ENCODE measurements at places on chromosomes 5 and 9.

DNA sequence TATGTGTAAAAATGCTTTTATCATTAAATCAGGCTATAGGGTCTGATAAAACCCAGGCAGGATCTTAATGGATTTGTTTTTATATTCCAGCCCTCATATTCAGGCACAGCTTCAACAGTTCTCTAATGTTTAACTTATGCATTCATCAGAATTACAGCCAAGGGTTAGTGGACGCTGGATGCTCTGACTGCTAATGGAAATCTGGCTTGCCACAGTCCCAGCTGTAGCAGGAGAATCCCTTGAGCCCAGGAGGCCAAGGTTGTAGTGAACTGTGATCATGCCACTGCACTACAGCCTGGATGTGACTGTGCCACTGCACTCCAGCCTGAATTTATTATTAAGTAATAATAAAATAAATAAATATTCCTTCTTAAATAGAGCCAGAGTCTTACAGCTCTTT lies 98.0 kb downstream of the SLC25A46 start:
- no peak for DNase-seq

DNA sequence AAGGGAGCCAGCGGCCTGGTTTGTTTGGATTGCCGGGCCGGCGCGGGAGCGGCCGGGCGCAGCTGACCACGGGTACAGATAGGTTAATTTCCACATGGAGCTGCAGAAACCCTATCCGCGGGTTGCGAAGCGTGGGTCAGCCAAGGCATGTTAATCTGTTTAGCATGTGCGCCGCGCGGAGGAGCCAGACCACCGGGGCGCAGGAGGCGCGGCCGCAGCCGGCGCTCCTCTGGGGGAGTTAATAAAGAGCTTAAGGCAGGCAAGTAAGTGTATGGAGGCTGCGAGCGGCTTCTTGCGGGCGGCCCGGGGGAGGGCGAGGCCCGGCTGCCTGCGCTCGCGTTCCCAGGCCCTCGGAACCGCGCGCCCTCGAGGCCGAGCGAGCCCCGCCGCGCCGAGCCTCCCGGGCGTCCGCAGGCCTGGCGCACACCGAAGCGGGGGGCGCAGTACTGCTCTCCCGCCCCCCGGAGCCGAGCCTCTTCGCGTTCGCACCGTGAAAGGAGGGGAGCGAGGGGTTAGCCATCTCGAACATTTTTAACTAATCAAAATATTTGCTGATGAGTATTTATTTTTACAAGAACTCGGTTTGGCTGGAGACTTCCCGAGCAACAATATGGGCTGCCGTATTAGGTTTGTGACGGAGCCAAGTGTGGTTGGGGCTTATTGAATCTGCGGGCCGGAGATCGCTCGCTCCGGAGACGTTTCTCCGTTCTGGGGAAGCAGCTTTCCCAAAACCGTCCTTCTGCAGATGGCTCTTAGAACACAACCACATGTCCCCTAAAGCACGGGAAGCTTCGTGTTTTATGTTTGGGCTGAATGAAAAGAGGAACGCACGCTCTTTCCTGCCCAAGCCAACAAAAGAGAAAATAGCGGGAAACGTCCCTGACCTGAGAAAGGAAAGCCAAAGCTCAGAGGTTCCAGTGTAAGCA lies 28.8 kb downstream of the FOXD1 start:
- DNase-seq: no peak

DNA sequence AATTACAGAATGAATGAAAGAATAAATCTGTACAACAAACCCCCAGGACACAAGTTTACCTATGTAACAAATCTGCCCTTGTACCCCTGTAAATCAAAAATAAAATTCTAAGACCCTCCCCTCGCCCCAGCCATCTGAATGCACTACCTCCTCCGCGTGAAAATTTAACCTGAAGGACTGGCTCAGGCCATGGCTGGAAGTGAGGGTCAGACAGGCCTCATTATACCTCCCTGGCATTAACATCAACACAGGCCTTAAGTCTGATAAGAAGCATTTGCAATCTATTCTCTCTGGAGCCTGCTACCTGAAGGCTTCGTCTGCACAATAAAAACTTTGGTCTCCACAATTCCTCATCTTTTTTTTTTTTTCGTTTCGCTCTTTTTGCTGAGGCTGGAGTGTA lies 48.7 kb upstream of the TTC39B start:
- no peak for DNase-seq

GRCh38 chr9:81574405-81574804 lies 114.9 kb downstream of the TLE1 start:
- no peak for DNase-seq

GRCh38 chr5:162956570-162956969 lies 480.8 kb upstream of the CCNG1 start:
- no peak for DNase-seq

DNA sequence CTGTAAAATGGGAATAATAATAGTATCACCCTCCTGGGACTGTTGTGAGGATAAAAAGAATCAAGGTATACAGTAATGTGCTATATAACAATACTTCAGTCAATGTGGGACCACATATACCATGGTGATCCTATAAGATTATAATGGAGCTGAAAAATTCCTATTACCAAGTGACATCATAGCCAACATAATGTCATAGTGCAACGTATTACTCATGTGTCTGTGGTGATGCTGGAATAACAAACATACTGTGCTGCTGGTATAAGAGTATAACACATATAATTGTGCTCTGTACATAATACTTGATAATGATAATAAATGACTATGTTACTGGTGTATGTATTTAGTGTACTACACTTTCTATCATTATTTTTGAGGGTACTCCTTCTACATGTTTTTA lies 38.1 kb downstream of the LIFR start:
- no peak for DNase-seq

DNA sequence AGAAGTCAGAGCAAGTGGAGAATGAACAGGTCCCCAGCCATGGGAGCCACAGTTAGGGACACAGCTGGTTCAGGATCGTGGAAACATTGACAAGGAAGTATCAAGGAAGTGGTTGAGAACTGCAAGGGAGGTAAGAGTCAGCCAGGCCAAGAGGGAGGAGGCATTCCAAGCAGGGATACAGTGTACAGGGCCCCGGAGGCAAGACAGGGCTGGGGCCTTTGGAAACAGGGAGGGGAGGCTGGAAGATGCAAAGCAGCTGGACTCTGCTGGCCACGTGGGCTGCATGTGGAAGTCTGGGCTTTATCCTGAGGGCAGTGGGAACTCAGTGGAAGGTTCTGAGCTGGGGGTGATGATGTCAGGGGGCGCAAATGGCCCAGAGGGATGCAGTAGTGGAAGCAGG lies 14.2 kb downstream of the CCDC180 start:
- no peak for DNase-seq

DNA sequence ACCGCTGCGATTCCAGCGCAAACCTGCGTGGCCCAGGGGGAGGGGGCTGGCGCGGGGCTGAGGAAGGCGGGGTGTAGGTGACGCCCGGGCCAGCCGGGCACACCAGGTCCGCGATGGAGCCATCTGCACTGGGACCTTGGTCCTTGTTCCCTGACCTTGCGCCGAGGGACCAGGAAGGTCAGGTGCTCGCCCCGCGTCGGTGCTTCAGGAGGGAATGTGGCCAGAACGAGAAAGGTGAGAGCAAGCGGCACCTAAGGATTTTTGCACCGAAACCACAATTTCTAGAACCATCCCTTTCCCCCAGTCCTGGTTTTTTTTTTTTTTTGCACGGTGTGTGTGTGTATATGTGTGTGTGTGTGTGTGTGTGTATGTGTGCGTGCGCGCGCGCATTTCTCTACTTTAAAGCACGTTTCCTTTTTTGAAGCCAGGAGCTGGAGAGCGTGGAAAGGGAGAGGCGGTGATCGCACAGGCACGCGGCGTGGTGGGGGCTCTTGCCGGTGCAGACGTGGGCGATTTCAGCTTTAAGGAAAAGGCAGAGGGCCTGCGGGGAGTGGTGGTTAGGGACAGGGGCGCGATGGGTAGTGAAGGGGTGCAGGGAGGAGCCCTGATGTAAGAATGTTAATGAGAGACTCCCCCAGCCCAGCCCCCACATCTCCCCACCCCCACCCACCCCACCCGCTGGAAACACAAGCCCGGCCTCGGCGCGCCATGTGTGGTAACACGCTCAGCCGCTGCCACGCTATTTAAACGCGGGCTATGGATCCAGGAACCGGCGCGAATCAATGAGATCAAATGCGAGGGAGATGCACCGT lies at the start of gene NPR3:
Gene NPR3, plus strand, starts transcription at position 772 of the 812 bp plus-strand sequence. CDS start 456 bp downstream, outside the sequence.
- DNase-seq: no peak

GRCh38 chr5:150070821-150071220 lies 15.5 kb downstream of the CSF1R start:
- DNase-seq: no peak

- no peak for DNase-seq
Observed at GRCh38 chr5:172730981-172731679, 39.9 kb downstream of the DUSP1 start.

GRCh38 chr5:102090770-102091169 lies 205.3 kb downstream of the SLCO4C1 start:
- no peak for DNase-seq

- no peak for DNase-seq
Observed at GRCh38 chr9:38022995-38023394, 46.0 kb downstream of the SHB start.

All from stimulated activated naive CD4-positive, alpha-beta T cell treated with Interleukin-2 at 50 U/mL for 16 hours (primary cell).